ENCODE measurements at places on chromosomes 5 and 9.
A peak's percentile ranks its signal among the peaks of the same experiment; 100 is the strongest.

GRCh38 chr5:32583582-32584232, 1.6 kb upstream of the SUB1 start:
- peak; percentile 59 for DNase-seq

DNA sequence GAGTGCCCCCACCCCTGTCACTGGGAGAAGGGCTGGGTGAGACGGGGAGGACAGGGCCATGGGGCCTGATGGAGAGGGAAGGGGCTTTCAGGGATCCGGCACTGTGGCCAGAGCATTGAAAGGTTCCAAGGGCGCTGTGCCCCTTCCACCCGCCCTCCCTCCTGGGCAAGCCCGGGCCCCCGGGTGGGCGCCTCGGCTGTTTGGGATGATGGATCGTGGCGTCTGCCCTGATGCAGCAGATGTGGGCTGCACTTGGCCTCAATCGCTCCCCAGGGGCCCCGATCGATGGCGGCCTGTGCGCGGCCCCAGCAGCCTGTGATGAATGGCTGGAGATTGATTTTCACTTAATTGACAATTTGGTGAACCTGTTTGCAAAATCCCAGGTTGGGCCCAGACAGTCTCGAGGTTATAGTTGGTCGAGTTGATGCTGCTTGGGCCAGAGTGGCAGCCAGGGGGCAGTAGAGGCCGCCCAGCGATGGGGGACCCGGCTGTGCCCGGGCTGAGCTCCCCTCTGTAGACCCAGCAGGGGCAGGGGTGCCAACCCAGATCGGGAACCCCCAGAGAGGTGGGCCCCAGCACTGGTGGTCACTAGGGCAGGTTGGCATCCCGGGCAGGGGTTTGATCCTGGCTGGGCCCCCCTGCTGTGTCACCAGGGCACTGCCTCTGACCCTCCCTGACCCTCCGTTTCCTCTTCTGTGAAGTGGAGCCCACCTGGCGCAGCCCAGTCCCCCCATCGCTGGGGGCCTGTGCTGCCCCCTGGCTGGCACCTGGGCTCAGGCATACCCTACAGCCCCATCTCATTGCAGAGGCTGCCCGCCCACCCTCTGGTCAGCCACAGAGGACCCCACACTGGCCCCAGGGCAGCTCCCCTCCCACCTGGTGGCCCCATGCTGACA, 34.7 kb downstream of the LHX3 start:
- peak; percentile 63 for DNase-seq

DNA sequence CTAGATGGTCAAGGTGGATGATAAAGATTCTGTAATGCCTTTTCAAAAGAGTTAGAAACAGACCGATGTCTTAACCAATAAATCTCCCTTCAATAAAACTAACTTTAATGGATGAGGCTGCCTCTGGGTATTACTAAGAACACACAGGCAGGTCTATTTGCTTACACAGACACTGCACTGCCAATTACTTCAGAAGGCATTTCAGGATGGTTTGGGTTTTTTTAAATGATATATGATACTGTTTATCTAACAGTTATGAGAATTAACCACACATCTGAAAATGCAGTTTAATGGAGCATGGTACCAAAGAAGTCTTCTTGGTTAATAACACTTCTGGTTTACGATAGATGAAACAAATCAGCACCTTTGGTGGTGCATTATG, 367.9 kb upstream of the GRAMD2B start:
- DNase-seq = no peak

- peak; percentile 30 for DNase-seq
These were observed 22.7 kb downstream of the ANXA2R start for GRCh38 chr5:43017428-43017815.

DNA sequence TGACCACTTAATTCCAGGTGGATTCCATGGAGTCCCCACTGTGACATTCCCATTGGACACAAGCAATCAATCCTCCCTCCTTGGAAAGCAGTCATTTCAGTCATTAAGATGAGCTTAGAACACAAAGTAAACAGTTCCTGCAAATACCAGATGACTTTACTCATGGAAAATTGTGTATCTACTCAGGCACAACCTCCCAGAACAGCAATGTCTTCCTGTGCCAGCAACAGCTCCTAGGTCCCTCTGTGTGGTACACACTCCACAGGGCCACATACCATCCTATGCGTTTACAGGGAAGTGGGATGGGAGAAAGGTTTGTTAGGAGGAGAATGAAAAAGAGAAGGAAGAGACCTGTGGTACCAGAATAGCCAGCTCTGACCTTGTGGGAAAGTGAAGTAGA, 53.7 kb downstream of the MTMR12 start:
- no peak for DNase-seq

DNA sequence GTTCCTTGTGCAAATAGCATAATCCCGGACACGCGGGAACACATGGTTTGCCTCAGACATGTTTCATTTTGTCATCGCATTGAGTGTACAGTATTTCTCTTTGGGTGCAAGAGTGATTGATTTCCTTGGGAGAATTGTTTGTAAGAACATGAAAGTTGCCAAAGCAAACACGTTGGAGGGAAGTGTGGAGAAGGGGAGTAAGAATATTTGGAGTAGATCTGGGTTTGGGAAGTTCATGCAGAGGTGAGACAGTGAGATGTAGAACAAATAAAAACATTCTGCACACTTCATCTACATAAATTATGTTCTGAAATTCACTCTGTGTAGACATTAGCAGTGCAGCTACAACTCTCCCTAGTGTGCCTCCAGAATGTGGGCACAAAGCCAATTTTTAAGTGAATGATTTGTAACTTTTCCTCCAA, 24.0 kb downstream of the FOXD1 start:
- DNase-seq = no peak

DNA sequence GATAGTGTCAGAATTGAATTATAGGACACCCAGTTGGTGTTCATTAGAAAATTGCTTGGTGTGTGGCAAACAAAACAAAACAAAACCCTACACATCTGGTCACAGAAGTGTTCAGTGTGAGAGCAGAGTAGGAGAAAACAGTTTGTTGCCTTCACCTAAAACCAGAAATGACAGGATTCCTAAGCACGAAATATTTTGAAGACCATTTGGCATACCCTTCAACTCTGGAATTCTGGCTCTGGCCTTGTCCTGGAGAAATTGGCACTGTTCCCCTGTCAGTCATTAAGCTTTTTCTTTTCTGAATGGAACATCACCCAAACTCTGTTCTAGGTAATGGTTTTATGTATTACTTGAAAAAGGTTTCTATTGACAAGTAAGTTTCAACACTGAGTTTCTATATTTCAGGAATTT, 110.2 kb upstream of the PCA3 start:
- no peak for DNase-seq

DNA sequence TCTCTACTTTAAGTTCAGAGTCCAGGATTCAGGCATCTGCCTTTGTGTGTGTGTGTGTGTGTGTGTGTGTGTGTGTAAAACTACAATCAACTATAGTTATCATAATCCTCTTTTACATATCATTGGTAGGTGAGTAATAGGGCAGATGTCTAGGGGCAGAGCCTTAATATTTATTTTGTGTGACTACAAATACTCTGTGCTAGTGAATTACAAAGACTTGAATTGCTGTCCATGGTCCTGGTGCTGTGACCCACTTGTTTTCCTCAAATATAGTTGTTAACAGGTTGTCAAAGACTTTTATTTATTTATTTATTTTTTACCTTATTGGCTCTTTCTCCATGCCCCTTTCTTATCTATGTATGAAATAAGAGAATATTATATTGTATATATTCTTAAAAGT, 196.8 kb downstream of the ANXA1 start:
- no peak for DNase-seq

DNA sequence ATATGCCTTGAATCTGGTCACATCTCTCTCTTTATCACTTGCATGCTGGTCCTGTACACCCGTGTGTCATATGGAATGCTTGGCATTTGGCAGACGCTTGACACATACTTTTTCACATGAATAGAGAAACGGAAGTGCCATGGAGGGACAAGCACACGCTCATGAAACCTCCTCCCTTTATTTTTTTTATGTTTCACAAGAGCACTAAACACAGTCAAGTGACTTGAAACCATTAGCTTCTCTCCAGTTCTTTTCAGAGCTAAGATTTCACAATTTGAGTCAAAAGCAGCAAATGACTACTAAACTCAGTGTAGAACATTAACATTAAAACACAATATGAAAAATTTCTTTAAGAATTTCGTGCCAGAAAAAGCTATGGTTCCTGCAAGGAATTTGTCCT, 151.1 kb downstream of the DOCK2 start:
- DNase-seq = no peak

- no peak for DNase-seq
These were observed 2.3 kb downstream of the SLC34A1 start for GRCh38 chr5:177386542-177386941.

- DNase-seq = no peak
These were observed 47.9 kb downstream of the ERCC8 start for GRCh38 chr5:60896991-60897390.

DNA sequence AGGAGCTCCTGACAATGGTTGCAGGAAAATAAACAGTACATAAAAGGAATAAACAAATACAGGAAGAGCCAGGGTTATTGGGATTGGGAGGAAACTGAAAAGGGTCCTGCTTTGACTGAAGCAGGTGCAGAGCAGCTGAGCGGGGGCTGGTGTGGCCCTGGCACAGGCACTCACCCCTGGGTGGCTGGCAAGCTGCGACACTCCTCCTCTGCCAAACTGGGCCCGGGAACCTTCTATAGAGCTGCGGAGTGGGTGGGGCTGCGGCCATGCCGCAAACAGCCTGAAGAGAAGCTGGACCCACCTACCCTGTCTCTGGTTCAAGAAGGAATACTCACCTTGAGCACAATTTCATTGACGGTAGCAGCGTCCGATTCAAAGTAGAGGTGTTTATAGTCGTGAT, 182.5 kb downstream of the GAPVD1 start:
- DNase-seq = no peak

- no peak for DNase-seq
These were observed 3.8 kb downstream of the SRD5A1 start for GRCh38 chr5:6637022-6637421.

GRCh38 chr9:105479846-105480245, 32.0 kb downstream of the FSD1L start:
- no peak for DNase-seq

DNA sequence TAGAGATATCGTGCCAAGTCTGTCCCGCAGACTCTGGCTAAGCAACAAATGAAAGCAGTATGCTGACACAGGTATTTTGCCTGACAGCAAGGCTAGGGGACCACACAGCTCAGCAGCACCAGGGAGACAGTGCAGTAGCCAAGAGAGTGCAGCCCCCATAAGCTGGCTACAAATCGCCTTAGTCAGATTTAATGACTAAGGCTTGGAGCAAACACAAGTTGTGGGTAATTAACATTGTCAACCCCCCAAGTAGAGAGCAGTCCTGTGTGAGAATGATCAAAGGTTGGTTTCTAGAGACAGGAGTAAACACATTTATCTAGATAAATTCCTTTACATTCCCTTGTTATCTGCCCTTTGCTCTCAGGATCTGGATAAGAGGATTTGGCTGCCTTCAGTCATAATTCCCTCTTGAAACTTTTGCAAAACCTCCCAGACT, 1434.5 kb upstream of the CDH6 start:
- DNase-seq = no peak

DNA sequence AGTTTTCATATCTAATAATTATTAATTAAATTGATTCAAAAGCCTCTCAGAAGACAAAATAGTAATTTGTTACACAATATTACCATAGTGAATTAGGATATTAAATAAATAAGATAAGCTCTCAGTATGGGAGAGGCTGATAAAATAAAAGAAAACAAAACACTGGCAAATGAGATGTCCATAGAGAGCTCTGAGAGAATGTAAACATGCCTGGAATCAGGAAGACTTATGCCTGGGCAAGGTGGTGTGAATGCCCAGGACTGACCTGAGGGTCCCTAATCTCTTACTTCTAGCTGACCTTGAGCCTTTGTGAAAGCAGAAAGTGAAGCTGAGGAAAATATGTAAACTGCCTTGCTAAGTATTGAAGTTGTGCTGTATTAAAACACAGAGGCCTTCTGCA, 616.5 kb downstream of the PTPRD start:
- no peak for DNase-seq

DNA sequence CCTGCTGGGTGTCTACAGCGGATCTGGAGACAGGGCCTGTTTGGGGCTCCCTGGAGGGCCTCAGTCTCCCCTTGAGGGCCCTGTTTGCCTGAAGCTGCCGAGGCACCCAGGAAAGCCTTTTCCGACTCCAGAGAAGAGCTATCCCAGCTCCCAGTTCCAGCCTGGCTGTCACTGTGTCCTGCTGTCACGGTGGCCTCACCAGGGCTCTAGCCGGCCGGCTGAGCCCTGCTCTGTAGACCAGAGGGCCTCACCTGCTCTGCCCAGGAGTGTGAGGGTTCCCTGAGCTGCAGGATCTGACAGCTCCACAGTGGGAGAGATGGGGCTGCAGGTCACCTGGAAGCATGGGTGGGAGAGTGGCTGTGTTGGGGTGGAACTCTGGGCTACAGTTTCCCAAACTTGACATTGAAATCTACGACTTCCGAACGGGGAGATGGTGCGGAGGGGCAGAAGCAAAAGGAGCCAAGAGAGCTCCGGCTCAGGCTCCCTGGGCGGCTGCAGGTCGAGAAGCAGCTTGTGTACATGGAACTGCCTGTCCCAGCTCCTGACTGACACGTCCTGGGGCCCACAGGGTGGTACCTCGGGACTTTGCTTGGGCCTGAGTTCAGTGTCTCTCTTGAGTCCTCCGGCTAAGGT, 94.9 kb downstream of the CACNA1B start:
- DNase-seq = no peak

- no peak for DNase-seq
These were observed 281.1 kb upstream of the MAP3K1 start for GRCh38 chr5:56534102-56534829.

GRCh38 chr9:79289856-79290255, 281.9 kb upstream of the TLE4 start:
- DNase-seq = no peak

DNA sequence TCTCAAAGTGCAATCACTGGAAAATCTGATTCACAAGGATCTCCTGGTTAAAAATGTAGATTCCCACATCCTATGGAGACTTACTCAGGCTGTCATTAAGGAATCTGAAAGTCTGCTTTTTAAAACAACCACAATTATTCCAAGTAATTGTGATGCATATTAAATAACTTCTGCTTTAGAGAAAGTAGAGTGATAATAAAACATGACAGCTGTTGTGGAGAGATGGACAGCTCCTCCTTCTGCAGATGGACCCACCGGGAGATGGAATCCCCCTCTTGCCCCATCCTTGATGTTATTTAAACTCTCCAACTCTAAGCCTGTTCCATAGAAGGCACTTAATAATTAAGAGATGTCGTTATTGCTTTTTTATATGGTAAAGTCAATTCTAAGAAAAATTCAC, 802.2 kb downstream of the CDH12 start:
- no peak for DNase-seq

DNA sequence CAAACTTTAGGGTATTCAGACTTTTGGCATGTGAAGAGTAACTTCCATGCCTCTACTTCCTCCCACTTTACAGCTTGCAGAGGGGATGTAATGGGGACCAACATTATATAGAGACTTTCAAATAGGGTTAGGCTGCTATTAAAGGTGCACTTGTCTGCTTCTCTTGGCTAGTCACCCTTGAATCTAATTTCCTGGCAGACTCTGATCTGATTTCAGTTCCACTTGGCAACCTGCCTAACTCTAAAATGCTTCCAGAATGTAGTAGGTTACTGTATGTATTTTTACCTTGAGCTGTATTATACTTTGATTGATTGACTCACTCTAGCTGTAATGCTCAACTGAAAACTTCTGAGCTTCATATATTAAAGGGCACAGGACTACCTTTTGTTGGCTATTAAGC, 693.4 kb downstream of the KCTD16 start:
- DNase-seq = no peak

- no peak for DNase-seq
These were observed 141.1 kb upstream of the RASEF start for GRCh38 chr9:83204047-83204446.
